ENCODE measurements at places on chromosomes 1 and 21. TPM values are rescaled to one million over a fixed set of nuclear protein-coding genes. Genes with fewer than 3 reads are reported as not detected.

SAMD13 gene
- total RNA-seq: 1.3 TPM

CXADR gene
- 13.3 TPM for total RNA-seq

DENND1B gene
- total RNA-seq: 6.2 TPM

SMG5 gene
- 40.8 TPM for total RNA-seq

ACP6 gene
- 8.0 TPM for total RNA-seq

OR2G6 gene
- not detected for total RNA-seq

DNASE2B gene
- not detected for total RNA-seq

MYBPH gene
- not detected for total RNA-seq

IL12RB2 gene
- 0.56 TPM for total RNA-seq

GPR25 gene
- total RNA-seq: not detected

OR2C3 gene
- not detected for total RNA-seq

SELL gene
- total RNA-seq: not detected

OR1C1 gene
- not detected for total RNA-seq

PPIAL4G gene
- not detected for total RNA-seq

TNFRSF1B gene
- not detected for total RNA-seq

BLACAT1 gene
- 1.3 TPM for total RNA-seq

SRSF4 gene
- 43.6 TPM for total RNA-seq

PEAR1 gene
- total RNA-seq: 5.0 TPM

ROR1 gene
- 1.5 TPM for total RNA-seq

CLDN17 gene
- 0.56 TPM for total RNA-seq

COA7 gene
- total RNA-seq: 9.5 TPM

LEFTY2 gene
- total RNA-seq: not detected

NPL gene
- total RNA-seq: 2.7 TPM
